H9 (cell line): ENCODE measurements at places on chromosomes 6 and 20.

- no peak for DNase-seq
These were observed 991.8 kb upstream of the GJE1 start for GRCh38 chr6:141140905-141141304.

- no peak for DNase-seq
These were observed 8.7 kb downstream of the GPLD1 start for GRCh38 chr6:24480705-24481104.

- DNase-seq, result no peak
These were observed 9.3 kb upstream of the SGK2 start for GRCh38 chr20:43549416-43550065.

- DNase-seq, result no peak
These were observed 43.1 kb downstream of the JPH2 start for GRCh38 chr20:44143936-44144335.

DNA sequence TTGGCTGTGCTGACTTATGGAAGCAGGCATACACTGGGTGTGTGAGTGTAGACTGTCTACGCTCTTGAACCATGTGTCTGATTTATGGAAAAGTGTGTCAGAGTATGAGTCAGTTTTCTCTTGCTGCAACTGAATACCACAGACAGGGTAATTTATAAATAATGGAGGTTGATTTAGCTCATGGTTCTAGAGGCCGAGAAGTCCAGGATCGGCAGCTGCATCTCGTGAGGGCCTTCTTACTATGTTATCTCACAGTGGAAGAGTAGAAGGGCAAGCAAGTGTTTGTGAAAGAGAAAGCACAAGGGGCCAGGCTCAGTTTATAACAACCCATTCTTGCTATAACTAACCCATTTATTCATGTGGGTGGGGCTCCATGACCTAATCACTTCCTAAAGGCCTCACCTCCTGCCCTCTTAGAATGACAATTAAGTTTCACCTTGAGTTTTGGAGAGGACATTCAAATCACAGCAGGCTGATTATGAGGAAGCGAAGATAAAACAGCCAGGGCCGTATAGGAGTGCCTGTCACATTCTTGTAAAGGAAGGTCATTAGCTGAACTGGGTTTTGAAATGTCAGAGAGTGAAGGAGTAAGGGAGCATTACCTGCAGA lies 6.7 kb downstream of the GPR31 start:
- peak; percentile 50 for DNase-seq
